HS-27A (cell line): ENCODE measurements at places on chromosomes 1 and 21.
A peak's percentile ranks its signal among the peaks of the same experiment; 100 is the strongest.

DNA sequence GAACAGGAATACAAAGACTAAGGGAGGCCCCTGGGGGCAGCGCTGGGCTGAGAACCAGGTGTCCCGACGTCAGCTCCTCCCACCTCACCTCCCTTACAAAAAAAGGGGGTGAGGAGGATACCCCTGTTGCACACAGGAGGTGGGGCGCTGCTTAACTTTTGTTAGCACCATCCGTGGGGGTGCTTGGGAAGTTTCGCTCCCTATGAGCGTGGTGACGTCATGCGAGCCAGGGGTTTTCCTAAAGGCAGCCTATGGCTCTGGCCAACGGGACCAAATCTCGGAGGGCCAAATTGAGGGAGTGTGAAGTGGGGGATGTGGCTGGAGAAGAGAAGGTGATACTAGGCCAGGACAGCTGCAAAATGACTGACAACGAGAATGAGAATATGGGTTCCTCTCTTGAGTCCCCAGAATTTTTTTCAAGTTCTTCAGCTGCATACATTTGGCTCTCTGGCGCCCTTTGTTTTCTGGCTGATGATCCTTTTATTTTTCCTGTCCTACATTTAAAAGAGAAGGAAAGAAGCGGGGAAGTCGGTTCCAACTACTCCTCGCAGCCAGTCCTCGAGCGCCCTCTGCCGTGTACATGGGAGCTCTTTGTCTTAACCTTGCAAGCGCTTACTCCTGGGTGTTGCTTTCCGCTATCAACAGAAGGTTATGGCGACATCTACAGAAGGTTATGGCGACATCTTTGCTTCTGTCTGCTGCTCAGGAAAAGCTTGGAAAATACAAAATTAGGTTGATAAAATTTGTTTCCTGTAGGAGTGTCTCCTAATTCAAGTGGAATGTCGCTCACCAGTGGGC, 48.0 kb upstream of the ZC3H11B start:
- DNase-seq, result peak; percentile 47

DNA sequence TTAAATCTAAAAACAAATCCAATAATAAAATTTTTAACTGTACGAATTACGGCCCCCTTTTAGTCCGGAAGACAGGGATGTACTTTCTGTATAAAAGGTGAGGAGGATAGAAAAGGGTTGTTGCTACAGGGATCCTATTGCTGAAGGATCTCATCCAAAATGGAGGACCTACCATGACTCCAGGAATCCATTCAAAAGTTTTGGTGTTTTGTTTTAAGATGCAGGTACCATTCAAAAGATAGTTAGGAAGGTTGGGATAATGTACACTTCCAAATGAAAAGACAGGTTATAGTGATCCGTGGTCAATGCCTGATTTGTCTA, 1.3 kb upstream of the ENAH start:
- DNase-seq, result no peak

DNA sequence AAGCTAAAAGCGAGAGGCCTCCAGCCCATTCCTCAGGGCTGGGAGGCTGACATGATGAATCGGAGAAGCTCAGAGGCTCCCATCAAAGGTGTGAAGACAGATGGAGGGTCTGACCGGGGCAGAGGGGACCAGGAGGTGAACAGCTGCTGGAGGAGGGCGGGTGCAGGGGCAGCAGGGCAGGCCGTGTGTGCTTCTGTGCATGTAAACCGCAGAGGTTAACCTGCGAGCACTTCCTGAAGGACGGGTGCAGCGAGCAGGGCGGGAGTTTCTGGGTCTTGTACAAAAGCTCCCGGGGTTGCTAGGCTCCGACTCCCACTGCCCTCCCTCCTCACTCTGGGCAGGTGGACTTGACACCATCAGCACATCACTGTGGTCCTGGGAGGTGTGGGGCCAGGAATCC, 75.2 kb downstream of the PAX7 start:
- no peak for DNase-seq

DNA sequence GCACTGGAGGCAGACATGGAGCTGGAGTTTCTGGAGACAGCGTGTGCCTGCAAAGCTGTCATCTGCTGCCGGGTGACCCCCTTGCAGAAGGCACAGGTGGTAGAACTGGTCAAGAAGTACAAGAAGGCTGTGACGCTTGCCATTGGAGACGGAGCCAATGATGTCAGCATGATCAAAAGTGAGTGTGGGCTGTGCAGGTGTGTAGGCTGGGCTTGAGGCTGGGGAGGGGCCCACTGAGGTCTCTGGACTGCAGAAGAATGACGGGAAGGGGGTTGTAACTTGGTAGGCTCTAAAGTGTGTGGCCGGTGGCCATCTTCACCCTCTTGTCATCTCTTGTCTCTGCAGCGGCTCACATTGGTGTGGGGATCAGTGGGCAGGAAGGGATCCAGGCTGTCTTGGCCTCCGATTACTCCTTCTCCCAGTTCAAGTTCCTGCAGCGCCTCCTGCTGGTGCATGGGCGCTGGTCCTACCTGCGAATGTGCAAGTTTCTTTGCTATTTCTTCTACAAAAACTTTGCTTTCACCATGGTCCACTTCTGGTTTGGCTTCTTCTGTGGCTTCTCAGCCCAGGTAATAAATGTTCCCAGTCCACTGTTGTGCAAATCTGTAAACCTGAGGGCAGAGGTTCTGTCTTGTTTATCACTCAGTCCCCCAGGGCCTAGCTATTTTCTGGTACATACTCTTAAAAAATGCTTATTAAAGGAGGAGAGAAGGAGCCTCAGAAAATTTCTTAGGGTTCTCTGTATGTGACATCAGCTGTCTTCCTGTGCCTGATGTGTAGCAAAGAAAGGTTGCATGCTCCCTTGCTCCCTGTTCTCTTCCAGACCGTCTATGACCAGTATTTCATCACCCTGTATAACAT, 19.9 kb downstream of the ATP8B2 start:
- DNase-seq, result no peak

GRCh38 chr1:211816586-211816985, 14.0 kb downstream of the LPGAT1 start:
- no peak for DNase-seq

DNA sequence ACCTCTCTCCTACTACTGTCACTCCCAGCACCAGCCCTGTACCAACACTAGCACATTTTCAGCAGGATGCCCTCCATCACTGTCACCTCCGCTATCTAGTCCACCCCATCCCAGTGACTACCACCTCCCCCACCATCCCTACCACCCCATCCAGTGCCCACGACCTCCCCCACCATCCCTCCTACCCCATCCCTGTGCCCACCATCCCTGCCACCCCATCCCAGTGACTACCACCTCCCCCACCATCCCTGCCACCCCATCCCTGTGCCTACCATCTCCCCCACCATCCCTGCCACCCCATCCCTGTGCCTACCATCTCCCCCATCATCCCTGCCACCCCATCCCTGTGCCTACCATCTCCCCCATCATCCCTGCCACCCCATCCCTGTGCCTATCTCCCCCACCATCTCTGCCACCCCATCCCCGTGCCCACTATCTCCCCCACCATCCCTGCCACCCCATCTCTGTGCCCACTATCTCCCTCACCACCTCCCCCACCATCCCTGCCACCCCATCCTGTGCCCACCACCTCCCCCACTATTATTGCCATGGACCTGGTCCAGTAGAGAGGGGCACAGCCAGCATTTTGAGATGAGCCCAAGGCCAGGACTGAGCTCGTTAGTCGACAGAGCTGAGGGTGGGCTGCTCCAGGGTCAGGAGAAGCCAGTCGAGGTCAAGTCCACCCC, 45.7 kb downstream of the DISP3 start:
- DNase-seq, result no peak
